ENCODE measurements at places on chromosomes 7 and 10.

- DNase-seq = peak; percentile 71
These were observed at the start of gene GCC1 for GRCh38 chr7:127585044-127585953. TSS of gene GCC1 (minus strand) at chr7:127585596. CDS start at chr7:127585182, 414 bp downstream.

DNA sequence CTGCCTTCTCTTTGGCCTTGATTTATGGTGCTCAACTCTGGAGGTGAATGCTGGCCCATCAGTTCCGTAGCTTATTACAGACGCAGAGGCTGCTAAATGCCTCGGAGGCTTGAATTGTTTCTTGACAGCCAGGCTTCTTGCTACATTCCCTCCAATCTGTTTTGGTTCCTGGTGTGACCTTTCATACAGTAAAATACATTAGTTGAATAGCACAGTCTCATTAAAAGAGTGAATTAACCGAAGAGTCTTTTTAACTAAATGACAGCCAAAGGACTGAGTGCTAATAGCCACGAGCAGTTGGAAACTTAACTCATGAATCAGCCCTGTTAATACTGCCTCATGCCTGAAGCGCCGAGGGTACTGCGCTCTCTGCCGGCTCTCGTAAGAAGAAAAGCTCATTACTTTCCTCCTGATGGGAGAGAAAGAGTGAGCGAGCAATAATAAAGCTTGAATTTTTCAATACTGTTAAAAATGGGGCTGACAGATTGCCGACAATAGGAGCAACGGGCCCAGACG, 236.4 kb upstream of the GPR26 start:
- DNase-seq = no peak

- DNase-seq = no peak
These were observed 114.8 kb downstream of the FAM53B start for GRCh38 chr10:124629415-124629814.

DNA sequence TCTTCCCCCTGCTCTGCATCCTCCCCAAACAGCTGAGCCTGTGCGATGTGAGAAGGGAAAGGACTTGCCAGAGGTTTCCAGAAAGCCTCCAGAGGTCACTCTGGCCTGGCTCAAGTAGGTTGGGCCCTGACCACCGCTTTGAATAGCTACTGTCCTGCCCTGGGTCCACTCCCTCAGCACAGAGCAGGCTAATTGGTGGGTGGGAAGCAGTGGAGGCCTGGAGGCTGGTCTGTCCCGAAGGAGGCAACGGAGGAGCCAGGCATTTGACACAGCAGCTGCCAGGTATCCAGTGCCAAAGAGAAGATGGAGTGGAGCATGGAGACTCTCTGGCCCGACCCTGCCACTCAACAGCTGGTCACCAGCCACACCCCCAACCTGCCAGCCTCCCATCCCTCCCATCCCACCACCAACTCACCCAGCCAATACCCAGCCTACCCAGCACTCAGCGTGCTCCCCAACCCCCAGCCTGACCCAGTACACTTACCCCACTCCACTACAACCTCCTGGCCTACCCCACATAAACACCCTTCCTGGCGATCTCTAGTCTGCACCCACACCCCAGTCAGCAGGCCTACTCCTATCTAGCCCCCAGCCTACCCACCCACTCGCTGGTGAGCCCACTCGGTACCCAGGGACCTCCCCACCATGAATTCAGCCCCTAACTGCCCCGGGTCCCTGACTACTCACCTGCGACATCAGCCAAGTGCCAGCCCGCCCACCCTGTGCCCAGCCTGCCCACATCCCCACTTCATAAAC, 64.6 kb upstream of the COL13A1 start:
- DNase-seq = no peak

- no peak for DNase-seq
These were observed 28.4 kb downstream of the BBS9 start for GRCh38 chr7:33157781-33158180.

DNA sequence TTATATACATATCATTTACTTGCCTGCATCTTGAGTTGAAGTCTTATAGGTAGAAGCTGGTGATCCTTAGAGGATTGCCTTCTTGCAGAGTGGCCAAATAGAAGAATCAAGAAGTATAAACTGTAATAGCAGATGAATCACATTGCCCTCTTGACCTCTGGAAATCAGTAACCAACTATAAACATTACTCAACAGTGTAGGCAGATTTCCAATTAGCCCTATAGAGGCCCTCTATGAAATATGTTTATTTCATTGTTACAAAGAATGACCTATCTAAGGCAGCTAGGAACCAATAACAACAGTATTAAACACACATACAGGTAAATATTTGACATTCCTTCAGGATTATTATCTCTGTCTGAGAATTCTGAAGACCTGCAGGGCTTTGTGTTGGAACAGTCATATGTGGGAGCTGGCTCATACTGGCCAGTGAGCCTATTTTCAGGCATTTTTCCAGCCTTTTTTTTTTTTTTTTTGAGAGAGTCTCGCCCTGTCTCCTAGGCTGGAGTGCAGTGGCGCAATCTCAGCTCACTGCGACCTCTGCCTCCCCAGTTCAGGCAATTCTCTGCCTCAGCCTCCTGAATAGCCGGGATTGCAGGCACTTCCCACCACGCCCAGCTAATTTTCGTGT, 7.2 kb upstream of the SRI start:
- no peak for DNase-seq

GRCh38 chr10:53284615-53285182, 512.1 kb upstream of the MBL2 start:
- no peak for DNase-seq

- no peak for DNase-seq
These were observed 97.7 kb upstream of the RPA3 start for GRCh38 chr7:7816084-7816483.

DNA sequence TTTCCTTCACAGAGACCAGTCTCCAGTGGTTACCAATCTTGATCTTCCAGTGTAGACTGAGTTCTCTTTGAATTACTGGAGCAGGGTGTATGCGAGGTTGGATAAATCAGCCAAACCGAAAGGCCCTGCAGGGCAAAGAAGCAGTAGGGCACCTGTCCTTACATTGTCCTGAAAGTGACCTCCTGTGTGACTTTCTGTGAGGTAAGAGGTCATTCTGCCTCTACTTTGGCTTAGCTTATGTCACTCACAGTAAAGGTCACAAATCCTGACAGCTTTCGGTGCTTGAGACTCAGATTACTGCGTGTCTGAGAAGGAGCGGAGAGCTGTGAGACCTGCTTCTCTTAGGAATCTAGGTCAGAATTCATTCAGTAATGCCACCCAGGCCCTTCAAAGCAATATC, 252.7 kb upstream of the ETV1 start:
- no peak for DNase-seq

- no peak for DNase-seq
These were observed 274.3 kb upstream of the NEBL start for GRCh38 chr10:21171197-21171935.

DNA sequence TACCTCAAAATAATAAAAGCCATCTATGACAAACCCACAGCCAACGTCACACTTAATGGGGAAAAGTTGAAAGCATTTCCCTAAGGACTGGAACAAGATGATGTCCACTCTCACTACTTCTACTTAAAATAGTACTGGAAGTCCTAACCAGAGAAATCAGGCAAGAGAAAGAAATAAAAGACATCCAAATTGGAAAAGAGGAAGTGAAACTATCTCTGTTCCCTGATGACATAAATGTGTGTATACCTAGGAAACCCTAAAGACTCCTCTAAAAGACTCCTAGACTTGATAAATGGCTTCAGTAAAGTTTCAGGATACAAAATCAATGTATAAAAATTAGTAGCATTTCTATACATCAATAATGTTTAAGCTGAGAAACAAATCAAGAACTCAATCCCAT, 314.1 kb downstream of the WDR37 start:
- no peak for DNase-seq

DNA sequence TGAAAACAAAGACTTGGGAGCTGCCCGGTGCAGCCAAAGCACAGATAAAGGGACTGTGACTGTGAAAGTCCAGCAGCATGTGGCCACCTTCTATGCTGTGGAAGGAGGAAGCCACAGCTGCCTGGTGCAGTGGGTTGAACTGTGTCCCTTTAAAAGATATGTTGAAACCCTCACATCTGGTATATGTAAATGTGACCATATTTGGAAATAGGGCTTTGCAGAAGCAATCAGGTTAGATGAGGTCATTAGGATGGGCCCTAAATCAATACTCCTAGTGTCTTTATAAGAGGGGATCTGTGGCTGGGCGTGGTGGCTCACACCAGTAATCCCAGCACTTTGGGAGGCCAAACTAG, 136.9 kb downstream of the GLI3 start:
- DNase-seq = no peak

All from SHP77 (cell line).